WTC11 (cell line): ENCODE measurements at places on chromosomes 2 and 18.

DNA sequence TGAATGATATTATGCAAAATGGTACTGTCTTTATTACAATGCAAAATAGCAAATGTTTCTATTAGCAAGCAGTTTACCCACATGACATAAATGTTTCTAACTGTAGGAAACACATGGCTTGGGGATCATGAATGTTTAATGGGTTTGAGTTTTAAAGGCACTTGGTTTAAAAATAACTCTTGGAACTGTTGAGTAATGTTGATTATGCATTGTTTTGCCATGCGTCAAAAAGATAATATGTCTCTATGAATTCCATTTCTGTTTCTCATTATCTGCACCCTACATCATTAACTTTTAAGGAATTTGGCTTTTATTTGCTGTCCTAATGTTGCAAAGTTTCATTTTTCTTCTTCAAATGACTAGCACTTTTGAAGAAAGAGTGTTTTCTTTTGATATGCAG lies 1355.5 kb downstream of the SUCLG1 start:
- no peak for DNase-seq

- no peak for DNase-seq
Measured at GRCh38 chr2:55063226-55063625, 13.0 kb upstream of the RTN4 start.

- no peak for DNase-seq
Measured at GRCh38 chr2:144666032-144666431, 146.1 kb upstream of the ZEB2 start.

GRCh38 chr18:14922031-14922430 lies 174.1 kb downstream of the ANKRD30B start:
- no peak for DNase-seq

- no peak for DNase-seq
Measured at GRCh38 chr2:27184115-27184514, 27.7 kb upstream of the ATRAID start.

GRCh38 chr2:70981421-70981820 lies 3.0 kb downstream of the ANKRD53 start:
- DNase-seq = no peak

DNA sequence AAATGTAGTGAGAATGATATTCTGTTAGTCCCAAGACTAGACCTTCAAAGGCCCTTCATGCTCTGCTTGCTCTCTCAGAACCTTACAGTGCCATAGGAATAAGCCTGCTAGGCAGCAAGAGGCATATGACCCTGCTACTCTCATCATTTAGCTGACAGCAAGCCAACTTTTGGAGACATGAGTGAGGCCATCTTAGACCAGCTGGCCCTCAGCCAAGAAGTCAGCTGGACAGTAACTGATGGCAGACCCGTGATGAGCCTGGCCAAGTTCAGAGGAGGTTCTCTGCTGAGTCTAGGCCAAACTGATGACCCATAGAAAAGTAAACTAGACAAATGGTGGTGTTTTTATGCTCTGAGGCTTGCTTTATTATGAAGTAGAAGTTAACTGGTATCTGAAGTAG lies 82.6 kb downstream of the C18orf54 start:
- no peak for DNase-seq

DNA sequence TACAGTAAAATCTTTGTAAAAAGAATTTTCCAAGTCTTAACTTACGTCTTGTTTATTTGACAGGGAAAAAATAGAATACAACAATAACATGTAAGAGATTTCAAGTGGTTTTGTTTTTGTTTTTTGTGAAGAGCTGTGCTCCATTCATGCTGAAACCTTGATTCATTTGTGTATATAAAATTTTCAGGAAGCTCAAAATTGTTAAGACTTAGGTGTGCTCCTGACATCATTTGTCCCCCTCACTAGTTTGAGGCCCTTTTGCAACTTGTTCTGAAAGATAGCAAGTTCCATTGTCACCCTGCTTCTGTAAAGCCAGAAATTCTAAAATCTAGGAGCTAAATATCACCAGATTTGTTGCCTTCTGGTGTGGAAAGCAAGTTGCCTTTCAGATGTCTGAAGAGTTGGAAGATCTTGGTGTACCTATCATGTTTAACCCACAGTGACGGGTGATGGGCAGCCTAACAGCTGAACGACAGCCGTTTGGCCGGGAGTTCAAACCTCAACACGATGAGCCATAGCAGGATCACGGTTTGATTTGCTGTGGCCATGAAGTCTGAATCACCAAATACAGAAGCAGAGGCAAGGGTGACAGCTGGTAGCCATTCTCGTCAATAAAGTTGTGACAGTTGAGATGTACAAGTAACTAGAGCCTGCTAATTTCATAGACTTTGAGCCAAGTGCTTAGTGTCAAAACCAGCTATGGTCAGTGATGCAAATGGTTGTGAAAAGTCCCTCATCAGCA lies 205.5 kb upstream of the SP5 start:
- DNase-seq = no peak

DNA sequence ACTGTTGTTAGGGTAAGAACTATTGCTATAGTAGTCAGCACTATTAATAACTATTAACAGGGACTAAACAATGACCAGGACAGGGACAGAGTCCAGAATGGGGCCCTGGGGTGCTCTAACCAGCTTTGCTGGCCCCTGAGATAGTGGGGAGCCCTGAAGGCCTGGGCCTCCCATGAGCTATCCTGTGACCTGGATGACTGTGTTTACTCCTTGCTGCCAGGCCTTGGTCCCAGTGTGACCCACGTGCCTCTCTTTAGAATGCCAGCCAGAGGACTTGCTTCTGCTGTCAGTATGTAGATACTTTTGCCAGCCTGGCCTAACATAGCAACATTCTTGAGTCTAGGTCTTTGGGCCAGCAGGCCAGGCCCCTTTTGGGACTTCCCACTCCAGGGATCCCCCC lies 11.4 kb downstream of the CDK5R2 start:
- DNase-seq = no peak

GRCh38 chr2:100242891-100243619 lies 79.2 kb downstream of the LONRF2 start:
- peak; percentile 87 for DNase-seq
